ENCODE measurements at places on chromosomes 3 and 15.

GRCh38 chr3:142021127-142021526 is 128.2 kb downstream of the TFDP2 start:
- no peak for DNase-seq

DNA sequence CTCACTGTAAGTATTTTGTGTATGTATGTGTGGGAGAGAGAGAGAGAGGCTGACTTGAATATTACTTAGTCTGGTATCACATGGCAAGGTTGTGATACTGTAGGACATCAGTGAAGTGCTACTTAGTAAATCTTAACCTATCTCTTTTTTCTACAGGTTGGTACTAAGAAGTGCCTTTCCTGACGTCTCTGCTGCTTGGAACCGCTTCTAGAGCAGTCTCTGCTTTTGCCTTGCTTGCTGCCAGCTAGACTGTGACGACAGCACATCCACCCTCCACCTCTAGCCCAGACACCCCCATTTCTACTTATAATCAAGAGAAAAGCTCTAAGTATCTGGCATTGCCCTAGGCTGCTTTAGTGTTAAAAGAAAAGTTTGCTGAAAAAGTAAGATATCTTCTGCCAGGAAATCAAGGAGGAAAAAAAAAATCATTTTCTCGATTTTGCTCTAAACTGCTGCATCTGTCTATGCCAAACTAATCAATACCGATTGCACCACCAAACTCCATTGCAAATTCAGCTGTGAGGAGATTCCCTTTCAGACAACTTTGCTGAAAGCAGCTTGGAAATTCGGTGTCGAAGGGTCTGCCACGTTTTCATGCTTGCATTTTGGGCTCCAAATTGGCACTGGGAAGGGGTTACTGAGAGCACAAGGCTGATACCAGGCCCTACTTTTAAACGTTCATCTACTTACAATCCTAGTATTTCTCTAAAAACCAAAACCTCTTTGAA is 30.7 kb downstream of the MBNL1 start:
- DNase-seq, result no peak

DNA sequence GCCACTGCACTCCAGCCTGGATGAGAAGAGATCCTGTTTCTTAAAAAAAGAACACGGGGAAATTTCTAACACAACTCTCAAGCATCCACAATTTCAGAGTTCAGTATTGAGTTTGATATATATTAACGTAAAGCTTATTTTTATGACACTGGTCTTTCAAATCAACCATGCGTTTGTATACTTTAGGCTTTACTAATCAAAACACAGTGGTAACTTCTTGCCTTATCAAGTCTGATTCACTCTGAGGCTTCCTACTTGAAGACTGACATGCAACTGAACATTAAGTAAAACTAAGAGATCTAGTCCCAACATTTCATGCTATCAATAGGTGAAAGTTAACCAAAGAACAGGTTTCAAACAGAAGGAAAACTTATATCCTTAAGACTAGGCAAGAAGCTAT is 46.7 kb downstream of the PRTG start:
- no peak for DNase-seq

DNA sequence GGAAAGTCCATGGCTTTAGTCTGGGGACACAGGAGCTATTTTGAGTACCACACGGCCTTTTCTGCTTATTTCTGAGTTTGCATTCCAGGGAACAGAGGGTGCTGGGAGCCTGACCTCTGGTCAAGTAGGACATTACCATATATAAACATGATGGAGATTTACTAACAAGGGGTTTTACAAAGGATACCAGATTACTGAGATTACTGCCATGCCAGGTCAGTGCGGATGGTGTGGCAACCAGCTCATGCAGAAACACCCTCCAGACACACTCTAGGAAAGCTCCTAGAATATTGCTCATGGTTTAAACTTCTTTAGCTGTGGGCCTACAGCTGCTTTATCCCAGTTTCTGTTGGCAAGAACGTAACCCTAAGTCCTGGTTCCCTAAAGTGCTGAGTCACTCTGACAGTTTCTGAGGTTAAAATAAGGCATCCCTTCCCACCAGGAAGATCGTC is 54.3 kb upstream of the AGTR1 start:
- no peak for DNase-seq

GRCh38 chr3:126036056-126036549 is 47.8 kb downstream of the SLC41A3 start:
- DNase-seq, result no peak

- no peak for DNase-seq
Observed at GRCh38 chr15:100353449-100353848, 11.7 kb upstream of the ADAMTS17 start.

- DNase-seq, result no peak
Observed at GRCh38 chr3:30676424-30677346, 70.3 kb downstream of the TGFBR2 start.

- DNase-seq, result no peak
Observed at GRCh38 chr3:50356553-50356952, 2.8 kb downstream of the TMEM115 start.

GRCh38 chr3:27310688-27311087 is 58.5 kb downstream of the NEK10 start:
- no peak for DNase-seq

DNA sequence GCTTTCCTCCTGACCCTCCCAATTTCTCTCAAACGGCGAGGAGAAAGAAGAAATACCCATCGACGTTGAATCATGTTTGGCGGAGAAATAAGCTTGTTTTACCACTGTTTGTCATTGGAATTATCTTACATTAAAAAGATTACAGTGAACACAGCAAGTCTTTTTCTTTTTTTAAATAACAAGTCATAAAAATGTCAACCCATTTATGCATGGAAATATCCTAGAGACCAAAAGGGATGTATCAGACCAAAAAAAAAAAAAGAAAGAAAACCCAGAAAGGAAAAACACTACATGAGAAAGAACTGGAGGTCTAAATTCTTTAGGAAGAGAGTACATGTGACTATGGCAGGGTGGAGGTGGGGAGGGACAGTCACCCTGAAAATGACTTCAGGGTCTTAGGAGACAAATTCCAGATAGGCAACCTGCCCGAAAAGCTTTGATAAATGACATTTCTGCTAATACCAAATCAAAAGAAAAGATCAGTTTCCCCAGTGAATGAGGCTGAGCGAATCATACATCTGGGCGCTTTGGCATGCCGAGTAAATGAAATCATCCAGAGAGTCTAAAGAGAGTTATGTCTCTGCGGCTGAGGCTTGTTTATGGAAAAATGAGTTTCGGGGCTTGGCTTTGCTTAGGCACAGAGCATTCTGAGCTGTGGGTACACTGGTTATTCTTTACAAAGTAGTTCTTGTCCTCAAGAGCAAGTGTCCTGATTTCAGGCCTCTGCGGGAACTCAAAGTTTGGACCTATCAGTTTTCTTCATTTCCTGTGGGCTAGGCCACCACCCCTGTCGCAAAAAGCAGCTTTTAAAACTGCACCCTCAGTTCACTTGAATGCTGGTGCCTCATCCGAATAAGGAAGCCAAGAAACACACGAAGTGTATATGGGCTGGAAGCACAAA is 110.1 kb upstream of the TGFBR2 start:
- DNase-seq, result no peak

DNA sequence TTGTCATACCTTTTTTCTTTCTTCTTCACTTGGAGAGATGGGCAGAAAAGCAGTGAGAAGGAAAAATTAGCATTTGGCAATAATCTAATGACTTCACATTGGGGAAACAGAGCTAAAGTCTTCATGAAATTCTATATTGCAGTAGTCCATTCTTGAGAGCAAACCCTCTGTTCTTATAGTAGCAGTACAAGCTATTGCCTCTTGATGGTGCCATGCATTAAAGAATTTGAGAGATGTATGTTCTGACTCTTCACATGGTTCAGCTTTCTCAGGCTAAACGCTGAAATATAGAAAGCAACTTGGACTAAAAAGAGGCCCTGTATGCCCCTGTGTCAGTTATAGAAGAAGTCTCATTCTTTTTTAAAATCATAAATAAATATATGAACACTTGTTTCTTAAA is 36.0 kb downstream of the PHLDB2 start:
- no peak for DNase-seq

- DNase-seq, result no peak
Observed at GRCh38 chr3:100777271-100777670, 68.0 kb downstream of the TFG start.

GRCh38 chr15:91228383-91228782 is 128.3 kb downstream of the SV2B start:
- DNase-seq, result no peak

GRCh38 chr15:58463815-58464650 is 32.2 kb downstream of the LIPC start:
- no peak for DNase-seq

- no peak for DNase-seq
Observed at GRCh38 chr15:73771385-73772045, 18.4 kb upstream of the INSYN1 start.

- no peak for DNase-seq
Observed at GRCh38 chr15:70029297-70029701, 68.4 kb downstream of the TLE3 start.

DNA sequence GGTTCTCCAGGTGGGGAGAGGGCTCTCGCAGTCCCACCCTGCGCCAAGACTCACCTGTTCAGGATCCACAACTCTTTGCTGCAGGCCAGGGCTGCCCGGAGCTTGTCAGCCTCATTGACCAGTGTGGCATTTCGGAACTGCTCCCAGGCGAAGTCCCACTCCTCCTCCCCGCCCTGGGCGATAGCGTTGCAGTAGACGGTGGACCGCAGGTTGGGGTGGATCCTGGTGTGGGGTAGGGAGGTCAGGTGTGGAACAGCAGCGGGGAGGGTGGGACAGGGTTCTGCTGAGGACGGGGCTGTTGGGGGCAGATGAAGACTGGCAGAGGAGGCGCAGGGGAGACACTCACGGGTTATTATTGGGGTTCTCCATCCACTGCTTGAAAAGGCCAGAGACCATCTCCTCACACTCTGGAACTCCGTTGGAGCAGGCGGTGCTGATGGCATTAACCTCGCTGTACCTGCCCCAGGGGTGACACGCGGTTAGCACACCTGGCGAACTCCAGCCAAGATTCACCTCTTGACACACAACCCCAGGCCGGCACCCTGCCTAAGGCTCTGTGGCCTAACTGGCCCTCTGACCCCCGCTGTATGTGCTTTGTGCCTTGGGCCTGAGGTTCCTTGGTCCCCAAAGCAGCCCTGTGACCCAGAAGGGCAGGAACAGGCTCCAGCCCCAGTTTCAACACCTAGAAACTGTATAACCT is 16.1 kb downstream of the MESP2 start:
- no peak for DNase-seq

GRCh38 chr3:32113566-32113965 is 7.1 kb downstream of the GPD1L start:
- no peak for DNase-seq

DNA sequence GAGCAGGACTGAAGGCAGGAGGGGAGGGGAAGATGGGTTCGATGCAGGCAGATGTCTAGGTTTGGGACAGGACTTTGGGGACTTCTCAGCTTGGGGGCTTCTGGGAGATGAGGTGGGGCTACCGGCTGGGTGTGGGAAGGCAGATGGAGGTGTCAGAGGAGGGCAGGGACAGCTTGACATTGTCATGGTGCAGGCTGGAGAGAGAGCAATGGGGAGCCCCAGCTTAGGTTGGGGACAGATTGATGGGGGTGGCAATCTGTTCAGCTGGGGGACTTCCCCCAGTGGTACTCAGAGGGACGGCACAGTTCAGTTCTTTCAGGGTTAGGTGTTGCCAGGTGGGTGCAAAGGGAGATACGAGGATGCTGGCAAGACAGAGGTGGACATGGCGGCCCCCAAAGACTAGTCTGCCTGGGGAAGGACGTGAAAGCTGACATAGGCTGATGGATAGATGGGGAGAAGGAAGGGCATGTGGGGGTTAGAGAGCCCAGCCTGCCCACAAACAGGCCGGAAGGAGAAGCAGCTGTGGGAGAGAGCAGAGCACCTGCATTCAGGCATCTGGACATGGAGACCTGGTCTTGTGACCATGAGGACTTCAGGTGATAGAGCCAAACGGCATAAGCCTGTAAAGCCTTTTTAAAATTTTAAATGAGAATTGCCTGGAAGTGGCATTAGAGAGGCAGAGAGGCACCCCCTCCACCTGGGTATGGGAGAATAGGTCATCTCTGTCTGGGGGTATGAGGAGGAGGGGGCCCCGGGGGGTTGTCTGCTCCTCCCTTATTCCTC is 21.1 kb downstream of the ACAA1 start:
- no peak for DNase-seq

DNA sequence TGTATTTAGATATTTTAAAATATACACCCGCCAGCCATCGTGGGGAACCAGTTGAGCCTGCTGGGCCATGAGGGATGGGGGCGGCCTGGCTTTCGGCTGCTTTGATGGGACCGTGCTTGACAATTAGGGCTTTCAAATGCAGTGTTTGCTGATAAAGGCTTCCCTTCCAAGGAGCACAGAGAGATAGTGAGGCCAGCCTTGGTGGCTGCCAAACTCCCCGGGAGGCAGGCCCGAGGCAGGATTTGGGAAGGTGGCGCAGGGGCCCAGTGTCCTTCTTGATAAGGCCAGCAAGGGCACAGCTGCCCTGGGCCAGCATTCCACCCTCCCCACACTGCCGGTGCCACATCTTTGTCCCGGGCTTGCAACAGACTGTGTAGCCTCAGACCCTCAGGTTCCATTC is 75.6 kb downstream of the LINGO1 start:
- no peak for DNase-seq

DNA sequence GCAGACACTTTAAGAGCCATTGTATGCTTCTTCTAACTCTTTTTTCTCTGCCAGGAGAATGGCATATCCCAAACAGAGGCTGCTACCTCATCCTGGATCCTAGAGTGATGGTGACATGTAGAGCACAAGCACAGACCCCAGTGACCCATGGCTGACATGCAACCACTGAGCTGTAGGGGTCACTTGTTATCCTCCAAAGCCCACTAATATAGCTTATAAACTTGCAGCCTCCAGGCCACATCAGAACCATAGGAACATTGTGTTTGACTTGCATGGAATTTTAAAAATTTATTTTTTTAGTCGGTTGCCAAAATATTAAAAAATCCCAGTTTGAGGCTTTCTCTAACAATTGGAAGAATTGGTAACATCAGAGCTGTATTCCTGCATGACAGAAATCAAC is 283.0 kb upstream of the WNT5A start:
- DNase-seq, result no peak

DNA sequence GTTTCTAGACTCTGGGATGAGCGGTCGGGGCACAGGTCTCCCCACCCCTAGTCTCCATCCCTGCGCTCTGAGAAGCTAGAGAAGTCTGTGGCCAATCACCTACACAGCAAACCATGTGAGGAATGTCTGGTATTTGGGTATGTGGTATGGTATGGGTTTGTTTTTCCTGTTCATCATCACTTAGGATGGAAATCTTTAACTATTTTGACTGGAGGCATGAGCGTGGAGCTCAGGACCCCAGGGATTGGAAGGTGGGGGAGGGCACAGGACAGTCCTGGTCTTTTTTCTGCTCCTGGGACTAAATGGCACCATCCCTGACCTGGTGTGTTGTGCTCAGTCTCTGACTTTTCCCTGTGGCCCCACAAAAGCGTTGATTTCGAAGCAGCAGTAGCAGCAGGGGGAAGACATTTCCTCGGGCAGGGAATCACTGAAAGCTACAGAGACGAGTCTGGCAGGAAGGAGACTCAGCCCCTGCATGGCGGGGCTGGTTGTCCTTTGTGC is 191.7 kb upstream of the TPM1 start:
- DNase-seq, result no peak

GRCh38 chr3:133211449-133211848 is 173.3 kb downstream of the TMEM108 start:
- DNase-seq, result no peak
